ENCODE measurements at places on chromosomes 5 and 9. TPM values are rescaled to one million over a fixed set of nuclear protein-coding genes. Genes with fewer than 3 reads are reported as not detected.

- no peak for DNase-seq
Observed at GRCh38 chr9:130140706-130141105, 31.5 kb upstream of the NCS1 start.

The STC2 gene
- total RNA-seq: 96.3 TPM

- DNase-seq: no peak
Observed at GRCh38 chr9:111909444-111909843, 12.8 kb downstream of the UGCG start.

The PCDHGA9 gene
- total RNA-seq: 0.92 TPM

DNA sequence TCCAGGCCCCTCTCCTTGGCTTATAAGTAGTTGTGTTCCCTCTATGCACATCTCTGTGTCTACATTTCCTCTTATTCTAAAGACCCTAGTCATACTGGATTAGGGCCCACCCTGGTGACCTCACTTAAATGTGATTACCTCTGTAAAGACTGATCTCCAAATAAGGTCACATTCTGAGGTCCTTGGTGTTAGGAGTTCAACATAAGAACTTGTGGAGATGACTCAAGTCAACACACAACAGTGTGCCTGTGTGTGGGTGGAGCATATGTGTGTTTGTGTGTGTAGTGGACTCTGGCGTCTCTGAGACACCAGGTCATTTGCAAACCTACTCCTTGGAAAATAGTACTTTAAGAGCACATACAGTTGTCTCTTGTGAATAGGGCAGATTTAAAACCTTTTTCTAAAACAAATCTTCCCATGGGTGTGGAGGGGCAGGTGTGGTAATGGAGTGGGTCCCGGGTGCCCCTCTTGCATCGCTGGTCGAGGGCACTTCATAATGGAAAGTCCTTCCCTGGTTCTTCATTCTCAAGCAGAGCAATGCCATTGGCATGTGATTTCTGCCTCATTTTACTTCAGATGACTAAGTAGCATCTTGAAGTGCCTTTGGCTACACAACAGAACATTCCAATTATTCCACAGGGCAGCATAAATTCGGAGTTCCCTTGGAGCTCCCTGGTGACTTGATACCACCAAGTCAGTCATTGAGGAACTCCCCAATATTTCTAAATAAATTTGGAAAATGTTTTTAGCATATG lies 84.4 kb downstream of the C9orf152 start:
- DNase-seq: no peak

DNA sequence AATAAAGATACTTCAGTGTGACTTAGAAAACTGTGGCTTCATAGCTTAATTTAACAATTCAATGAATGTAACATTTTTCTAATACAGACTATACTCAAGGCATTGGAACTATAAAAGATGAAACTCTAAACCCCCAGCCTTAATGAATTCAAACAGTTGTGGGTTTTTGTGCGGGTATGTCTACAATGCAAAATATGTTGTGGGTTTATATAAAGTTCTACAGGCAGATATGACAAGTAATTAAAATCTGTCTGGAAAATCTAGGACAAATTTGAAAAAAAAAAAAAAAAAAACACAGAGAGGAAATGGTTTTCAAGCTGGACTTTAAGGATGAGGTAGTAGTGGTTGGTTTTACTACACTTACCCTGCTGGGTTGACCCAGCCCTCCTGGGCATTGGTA lies 467.5 kb upstream of the TLE4 start:
- no peak for DNase-seq

- DNase-seq: no peak
Observed at GRCh38 chr9:135811801-135812200, 95.5 kb downstream of the CAMSAP1 start.

The ZBTB26 gene
- 8.2 TPM for total RNA-seq

The KIAA1958 gene
- 6.6 TPM for total RNA-seq

The C1QTNF2 gene
- total RNA-seq: not detected

GRCh38 chr9:111631214-111631971 lies at the start of gene DNAJC25:
TSS of gene DNAJC25 (plus strand) at chr9:111631334. CDS start at chr9:111631408, 74 bp downstream.
- DNase-seq: peak; percentile 98

DNA sequence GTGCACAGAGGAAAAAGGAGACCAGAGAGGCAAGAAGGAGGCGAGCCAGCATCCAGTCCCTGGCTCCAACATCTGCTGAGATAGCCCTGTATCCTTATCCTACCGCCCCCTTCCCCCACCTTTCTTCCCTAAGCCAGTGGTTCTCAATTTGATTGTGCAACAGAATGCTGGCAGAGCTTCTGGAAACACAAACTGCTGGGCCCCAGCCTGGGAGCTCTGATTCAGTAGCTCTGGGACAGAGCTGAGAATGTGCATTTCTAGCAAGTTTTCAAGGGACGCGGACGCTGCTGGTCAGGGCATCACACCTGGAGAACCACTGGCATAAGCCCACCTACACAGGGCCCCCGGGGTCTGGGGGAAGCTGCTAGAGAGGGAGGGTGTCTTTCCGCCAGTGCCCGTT lies 21.1 kb downstream of the AK8 start:
- DNase-seq: no peak

DNA sequence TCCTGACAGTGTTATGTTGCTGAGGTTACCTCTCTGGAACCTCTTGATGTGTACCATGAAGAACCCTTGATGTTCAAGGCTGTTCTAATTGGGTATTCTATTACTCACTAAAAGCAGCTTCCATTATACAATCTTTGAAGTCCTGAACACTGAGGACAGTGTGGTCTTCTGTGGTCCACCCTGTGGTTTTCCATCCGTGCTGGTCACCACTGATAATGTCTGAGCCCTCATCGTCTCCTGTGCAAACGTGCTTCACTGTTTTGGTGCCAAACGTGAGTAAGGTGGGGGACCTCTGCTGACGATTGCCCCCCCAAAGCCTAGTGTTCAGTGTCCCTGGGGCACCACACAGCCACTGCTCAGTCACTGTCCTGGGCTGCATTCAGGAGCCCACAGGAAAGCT lies 259.7 kb upstream of the ANKRD55 start:
- no peak for DNase-seq
